Hepatic stellate cell (primary cell): ENCODE measurements at places on chromosomes 7 and 10.
A peak's percentile ranks its signal among the peaks of the same experiment; 100 is the strongest.

GRCh38 chr7:99095698-99096097 is 48.2 kb downstream of the SMURF1 start:
- DNase-seq = no peak

GRCh38 chr7:16169537-16169936 is 251.8 kb downstream of the CRPPA start:
- DNase-seq = no peak

GRCh38 chr10:50325449-50326171 is 74.3 kb upstream of the ASAH2 start:
- peak; percentile 70 for DNase-seq

DNA sequence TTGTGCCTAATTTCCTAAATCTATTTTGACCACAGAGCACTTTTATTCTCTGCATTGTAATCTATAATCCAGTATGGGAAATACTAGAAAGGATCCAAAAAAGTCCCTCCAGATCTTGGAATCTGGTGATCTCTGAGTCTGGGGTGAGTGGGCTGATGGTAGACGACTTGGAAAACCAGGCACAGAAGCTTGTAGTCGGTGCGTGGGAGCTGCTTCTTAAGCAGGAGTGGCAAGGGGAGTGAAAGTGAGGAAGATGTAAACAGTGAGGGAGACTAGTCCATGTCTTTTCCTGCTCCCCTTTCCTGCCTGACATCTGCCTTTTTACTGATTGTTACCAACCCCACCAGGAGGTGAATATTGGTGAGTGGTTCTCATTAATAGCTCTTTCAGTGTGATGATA is 6.8 kb downstream of the AUTS2 start:
- no peak for DNase-seq

DNA sequence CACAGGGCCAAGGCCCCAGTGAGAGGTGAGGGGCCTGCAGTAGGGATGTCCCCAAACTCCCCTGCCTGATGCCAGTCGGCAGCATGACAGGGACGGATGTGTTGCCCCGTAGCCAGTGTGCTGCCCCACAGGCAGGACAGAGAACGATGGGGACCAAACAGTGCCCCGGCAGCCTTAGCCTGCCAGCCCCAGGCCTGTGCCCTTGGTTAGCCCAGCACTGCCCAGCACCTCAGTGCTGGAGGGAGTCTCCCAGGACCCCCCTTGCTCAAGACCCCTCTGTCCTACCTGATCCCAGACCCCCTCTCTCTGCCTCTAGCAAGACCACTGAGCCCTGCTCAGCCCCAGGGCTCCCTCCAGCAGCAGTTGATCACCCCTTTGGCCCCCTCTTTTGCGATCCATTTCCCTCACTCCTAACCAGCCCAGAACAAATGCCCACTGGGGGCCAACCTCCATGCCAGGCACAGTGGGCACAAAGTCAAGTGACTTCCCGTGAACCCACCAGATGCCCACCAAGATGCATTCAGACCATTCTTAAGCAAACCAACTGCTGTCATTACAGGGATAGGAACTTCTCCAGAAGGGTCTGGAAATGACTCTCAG is 34.0 kb downstream of the OAT start:
- no peak for DNase-seq

DNA sequence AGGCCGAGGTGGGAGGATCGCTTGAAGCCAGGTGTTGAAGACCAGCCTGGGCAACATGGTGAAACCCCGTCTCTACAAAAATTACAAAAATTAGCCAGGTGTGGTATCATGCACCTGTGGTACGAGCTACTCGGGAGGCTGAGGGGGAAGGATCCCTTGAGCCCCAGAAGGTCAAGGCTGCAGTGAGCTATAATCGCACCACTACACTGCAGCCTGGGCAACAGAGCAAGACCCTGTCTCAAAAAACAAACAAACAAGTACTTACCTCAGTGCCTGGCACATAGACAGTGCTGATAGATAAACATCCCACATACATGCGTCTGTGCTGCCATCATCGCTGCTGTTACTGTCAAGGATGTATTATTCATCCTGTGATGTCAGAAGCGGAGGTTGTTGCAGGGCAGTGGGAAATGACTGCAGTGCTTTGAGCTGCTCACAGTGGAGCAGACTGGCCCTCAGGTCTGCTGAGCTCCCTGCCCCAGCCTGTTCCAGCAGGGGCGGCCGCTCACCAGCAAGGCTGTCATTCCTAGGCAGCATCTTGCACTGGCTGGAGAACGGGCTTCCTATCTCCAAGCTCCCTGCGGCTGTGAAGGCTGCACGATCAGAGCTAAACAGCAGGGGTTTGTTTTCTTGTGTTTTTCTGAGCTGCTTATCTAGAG is 18.6 kb downstream of the FOXK1 start:
- DNase-seq = no peak

GRCh38 chr10:132616170-132616995 is 78.8 kb downstream of the INPP5A start:
- no peak for DNase-seq

GRCh38 chr7:115059321-115059720 is 137.4 kb downstream of the MDFIC start:
- no peak for DNase-seq
